ENCODE measurements at places on chromosomes 2 and 18.

- DNase-seq: no peak
Measured at GRCh38 chr18:48363175-48363574, 46.0 kb downstream of the ZBTB7C start.

- DNase-seq: no peak
Measured at GRCh38 chr2:11676640-11677039, 6.6 kb upstream of the NTSR2 start.

- no peak for DNase-seq
Measured at GRCh38 chr2:100042562-100042961, 99.8 kb downstream of the AFF3 start.

DNA sequence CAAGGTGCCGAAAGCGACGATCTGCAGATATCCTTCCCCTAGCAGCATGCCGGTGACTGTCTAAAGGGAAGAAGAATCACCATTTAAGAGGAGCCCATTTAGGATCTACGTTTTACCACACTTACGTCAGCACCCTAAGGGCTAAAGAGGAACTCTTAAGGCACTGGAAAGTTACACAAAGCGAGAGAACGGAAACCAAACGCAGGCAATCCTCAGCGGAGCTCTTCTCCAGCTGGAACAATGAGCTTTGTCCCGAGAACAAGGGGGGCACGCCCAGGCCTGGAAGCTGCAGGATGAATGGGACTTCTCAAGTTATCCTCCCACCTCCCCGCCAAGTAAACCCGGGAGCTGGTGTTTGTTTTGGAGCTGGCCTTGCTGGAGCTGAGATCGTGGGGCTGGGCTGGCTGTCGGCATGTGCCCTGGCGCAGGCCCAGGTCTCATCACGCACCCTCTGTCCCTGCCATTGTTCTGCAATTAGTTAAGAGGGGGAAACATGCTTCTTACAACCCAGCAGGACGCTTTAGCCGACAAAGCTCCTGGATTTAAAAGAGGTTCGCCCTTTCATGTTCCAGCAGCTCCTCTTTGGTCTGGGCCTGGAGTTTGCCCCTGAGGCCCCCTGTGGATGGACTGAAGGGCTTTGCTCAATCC, 36.4 kb downstream of the PXDN start:
- no peak for DNase-seq

GRCh38 chr2:79191816-79192215, 32.3 kb upstream of the REG3A start:
- DNase-seq: no peak

Data from T-helper 17 cell (primary cell).